ENCODE measurements at places on chromosomes 4 and X. TPM values are rescaled to one million over a fixed set of nuclear protein-coding genes. Genes with fewer than 3 reads are reported as not detected.

- DNase-seq, result peak; percentile 48
These were observed 174.7 kb upstream of the GPRIN3 start for GRCh38 chr4:89482251-89482650.

- DNase-seq, result no peak
These were observed 459.2 kb upstream of the GALNT7 start for GRCh38 chr4:172709376-172709775.

GRCh38 chr4:187172340-187172761 is 448.7 kb upstream of the FAT1 start:
- no peak for DNase-seq

DNA sequence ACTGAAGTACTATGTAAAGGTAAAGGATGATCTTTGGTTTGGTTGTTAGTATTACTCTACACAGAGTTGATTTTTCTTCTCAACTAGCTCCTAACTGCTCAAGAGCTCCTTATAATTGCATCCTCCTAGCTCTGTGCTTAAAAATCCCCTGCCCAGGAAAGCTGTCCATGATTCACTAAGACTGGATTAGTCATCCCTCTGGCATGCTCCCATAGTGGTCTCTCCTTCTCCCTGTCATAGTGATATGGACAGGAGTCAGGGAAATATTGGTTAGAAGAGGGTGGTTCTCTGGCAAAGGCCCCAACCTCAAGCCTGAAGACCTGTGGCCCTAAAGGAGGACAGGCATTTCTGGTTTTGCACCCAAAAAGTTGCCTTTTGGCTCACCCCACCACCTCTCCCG is 242.3 kb upstream of the KCNIP4 start:
- no peak for DNase-seq

DNA sequence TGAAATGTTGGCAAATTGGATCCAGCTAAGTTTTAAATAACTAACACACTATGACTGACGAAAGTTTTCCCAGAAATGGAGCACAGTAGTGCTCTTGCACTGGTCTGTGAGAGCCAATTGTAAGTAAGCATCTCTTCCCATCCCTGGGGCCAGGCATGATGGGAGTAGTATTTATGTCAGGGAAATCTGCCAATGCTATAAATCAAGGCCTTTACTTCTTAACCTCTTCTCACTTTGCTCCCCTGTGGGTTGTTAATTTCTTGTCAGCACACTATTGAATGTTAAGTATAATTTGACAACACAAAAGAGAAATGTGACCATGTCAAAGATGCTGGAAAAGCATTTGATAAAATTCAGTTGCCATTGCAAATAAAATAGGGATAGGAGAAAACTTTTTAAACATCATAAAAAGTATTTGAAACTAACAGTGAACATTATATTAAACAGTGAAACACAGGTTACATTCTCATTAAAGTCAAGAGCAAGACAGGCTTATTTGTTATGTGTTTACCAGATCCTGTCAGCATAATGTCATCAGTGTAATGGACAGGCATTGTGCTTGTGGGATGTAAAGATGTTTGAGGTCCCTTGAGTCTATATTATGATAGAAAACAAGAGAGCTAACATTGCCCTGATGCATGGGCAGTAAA is 5.0 kb downstream of the F8A1 start:
- DNase-seq, result no peak

- DNase-seq, result no peak
These were observed 13.2 kb upstream of the CLDN24 start for GRCh38 chr4:183335369-183335940.

The TCEAL2 gene
- polyA plus RNA-seq, result 163 TPM

The HGFAC gene
- 0.88 TPM for polyA plus RNA-seq

The SYN1 gene
- 275 TPM for polyA plus RNA-seq

The SMIM10 gene
- 2.1 TPM for polyA plus RNA-seq

The ZNF185 gene
- polyA plus RNA-seq, result 4.5 TPM

The BTK gene
- polyA plus RNA-seq, result 0.71 TPM

All from brain (organoid and tissue), 16 donors.